HFFc6 (cell line): ENCODE measurements at places on chromosomes 4 and X. TPM values are rescaled to one million over a fixed set of nuclear protein-coding genes. Genes with fewer than 3 reads are reported as not detected.

DNA sequence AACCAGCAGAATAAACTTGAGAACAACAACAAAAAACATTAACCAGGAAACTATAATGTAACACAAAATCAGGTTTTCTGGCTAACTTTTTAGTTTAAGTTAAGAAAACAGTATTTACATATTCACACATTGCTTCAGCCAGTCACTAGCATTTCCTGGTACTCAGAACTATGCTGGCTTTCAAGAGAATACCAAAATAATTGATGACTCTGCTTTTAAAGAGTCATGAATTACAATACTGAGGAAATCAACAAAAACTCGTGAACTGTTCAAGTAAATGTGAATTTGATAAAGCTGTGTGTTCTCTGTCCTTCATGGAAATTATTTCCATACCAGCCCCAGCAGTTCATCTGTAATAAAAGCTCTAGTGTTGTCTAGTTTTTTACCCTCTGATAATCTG lies 27.4 kb downstream of the PRSS12 start:
- no peak for DNase-seq

DNA sequence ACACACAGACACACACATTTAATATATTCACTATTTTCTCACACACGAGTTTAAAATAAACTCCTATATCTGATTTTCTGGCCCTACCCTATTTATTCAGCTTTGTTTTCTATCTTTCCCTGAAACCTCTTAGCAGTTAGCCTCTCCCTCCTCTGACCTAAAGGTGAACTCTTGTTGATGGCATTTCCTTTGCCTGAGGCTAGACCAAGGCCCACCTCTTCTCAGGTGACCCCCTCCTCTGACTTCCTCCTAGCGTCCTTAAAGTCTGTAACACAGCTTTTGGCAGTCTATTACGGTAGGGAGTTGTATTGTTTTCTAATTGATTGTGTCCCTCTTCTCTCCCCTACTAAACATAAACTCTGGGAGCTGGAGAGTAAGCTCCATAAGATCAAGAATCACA lies 1.7 kb upstream of the SRPX2 start:
- DNase-seq, result no peak

- DNase-seq, result no peak
These were observed 222.2 kb downstream of the KCNIP4 start for GRCh38 chr4:21726255-21726815.

DNA sequence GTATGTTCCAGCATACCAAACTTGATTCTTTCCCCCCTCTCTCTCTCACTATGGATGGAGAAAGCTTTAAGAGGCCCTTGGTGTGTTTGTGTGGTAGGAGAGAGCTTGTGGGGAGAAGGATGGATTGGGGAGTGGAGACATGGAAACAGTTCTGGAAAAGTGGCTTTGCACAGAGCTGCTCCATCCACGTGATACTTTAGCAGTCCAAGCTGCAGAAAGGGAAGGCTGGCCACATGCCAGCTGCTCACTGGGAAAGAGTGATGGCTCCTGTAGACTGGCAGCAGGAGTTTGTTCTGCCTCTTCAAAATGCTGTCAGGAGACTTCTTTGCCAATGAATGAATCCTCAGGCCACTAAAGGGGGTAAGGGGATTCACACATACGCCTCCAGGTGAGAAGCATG lies 21.7 kb upstream of the SEC24B start:
- DNase-seq, result no peak

- DNase-seq, result no peak
These were observed 13.3 kb upstream of the SYTL4 start for GRCh38 chrX:100745205-100745604.

DNA sequence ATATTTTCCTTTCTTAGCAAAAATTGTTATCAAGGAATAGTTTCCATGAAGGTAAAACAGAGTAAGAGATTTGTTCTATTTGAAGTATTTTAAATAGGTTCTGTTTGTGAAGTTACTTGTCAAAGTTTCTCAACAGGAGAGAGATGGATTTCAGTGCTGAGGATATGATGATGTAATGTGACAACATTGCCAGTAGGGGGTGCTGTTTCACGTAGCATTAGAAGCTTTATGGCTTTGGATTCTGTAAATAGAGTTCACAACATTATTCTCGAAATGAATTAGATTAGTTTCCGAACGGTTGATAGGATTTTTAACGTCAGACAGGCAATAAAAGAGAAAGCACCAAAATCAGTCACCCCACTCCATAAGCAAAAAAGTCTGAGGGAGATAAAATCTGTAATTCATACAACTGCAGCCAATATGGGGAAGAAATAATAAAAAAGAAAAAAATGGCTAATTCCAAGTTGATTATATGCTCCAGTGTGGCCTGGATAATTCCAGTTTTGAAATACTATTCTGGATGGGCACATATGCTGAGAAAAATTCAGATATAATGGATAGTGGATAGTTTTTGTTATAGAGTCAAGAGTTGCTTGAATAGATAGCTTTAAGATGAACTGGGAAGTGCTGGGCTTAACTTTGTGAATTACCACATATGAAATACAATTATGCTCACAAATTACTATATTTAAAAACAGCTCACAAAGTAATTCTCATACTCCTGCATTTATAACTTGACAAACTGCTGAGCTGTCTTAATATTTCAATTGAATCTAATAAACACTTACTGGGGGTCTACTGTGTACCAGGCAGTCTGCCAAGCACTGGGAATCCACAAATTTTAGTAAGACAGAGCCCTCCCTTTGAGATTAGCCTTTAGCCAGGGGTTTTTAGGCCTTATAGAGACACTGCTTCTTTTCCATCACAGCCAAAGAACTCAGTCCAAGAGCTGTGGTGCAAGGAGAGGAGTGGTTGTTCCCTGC lies 109.1 kb downstream of the GPAT3 start:
- peak; percentile 38 for DNase-seq

DNA sequence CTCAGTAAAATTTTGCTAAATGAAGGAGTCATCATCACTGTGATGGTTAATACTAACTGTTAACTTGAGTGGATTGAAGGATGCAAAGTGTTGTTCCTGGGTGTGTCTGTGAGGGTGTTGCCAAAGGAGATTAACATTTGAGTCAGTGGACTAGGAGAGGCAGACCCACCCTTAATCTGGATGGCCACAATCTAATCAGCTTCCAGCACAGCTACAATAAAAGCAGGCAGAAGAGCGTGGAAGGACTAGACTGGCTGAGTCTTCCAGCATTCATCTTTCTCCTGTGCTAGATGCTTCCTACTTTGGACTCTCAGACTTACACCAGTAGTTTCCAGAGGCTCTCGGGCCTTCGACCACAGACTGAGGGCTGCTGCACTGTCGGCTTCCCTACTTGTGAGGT lies 21.3 kb upstream of the WDR44 start:
- DNase-seq, result no peak

DNA sequence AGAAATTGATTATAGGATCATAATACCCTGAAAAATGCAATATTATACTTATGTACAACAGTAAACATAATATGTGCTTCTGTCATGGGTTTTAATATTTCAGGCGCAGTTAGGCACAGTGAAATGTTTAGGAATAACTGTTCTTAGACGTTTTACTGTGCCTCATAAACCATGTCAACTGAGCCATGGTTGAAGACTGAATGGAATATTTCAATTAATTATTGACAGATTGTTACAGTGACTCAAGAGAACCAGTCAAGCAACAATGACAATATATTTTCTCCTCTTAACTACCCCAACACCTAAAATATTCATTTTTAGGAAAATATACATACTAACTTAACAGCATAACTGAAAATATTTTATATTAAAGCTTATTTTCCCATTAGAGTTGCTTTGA lies 852.7 kb upstream of the FRG1 start:
- no peak for DNase-seq

GRCh38 chrX:130108647-130109428 lies 1.5 kb downstream of the ELF4 start:
- peak; percentile 36 for DNase-seq

- no peak for DNase-seq
These were observed 759.2 kb downstream of the DMD start for GRCh38 chrX:32451954-32452695.

- peak; percentile 83 for DNase-seq
These were observed 118.2 kb upstream of the STX18 start for GRCh38 chr4:4659871-4660651.

GRCh38 chr4:186942758-186943377 lies 219.2 kb upstream of the FAT1 start:
- no peak for DNase-seq

DNA sequence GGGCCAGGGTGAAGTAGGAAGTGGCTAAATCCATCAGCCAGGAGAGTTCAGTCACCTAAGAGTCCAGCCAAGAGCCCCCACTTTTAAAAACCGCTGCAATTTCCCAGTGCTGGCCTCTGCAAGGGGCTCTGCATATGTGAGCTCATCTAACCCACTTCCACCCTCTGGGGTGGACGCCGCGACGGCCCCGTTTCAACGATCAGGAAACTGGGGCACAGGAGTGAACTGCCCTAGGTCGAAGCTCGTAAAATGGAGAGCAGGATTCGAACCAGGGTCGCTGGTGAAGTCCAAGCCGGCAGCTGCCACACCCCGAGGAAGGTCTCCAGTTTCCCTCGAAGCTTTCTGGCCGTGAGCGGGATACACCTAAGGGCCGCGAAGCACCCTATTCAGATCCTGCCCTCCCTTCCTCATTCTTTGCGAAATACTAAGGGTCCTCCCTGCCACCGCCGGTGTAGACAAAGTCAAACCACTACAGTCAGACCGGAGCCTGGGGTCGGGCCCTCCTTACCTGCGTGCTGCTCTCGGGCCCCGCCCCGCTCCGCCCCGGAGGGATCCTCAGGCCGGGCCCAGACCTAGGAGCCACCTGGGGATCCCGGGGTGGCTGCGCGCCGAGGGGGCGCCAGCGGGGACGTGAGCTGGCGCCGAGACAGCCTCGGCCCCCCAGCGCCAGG lies 446 bp downstream of the EVC2 start:
- DNase-seq, result no peak

DNA sequence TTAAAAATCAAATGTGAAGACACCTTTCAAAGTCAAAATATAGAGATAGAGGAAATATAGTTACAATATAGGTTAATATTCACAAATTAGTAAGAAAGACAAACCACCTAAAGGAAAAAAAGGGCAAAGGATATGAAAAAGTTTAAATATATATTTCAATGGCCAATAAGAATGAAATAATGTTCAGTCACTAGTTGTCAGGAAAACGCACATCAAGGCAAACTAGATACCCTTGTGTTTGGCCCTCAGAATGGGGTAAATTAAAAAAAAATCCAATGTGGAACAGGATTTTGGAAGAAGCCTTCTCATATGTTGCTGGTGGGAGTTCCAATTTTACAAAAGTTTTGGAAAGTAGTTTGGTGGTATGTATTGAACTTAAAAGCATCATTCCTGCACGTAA lies 2.4 kb downstream of the ZNF41 start:
- DNase-seq, result no peak

GRCh38 chr4:53060278-53060677 lies 198.2 kb downstream of the RASL11B start:
- DNase-seq, result no peak

- DNase-seq, result peak; percentile 33
These were observed 170.6 kb upstream of the S100G start for GRCh38 chrX:16479206-16479869.

GRCh38 chr4:87144356-87144755 lies 76.1 kb downstream of the KLHL8 start:
- DNase-seq, result no peak

Gene ZNF81
- total RNA-seq, result 5.4 to 8.0 TPM (median 6.2 TPM) in 3 replicates

Gene TMPRSS11D
- total RNA-seq, result not detected in 3 replicates

Gene DDX53
- total RNA-seq, result not detected in 3 replicates

Gene TCEAL6
- total RNA-seq, result not detected in 3 replicates

Gene FAM184B
- 0.05 TPM in 1 of 3 replicates, not detected in the others for total RNA-seq

Gene GAGE12E
- not detected in 3 replicates for total RNA-seq

Gene IL3RA
- not detected in 3 replicates for total RNA-seq

Gene ADH1B
- total RNA-seq, result not detected in 3 replicates

Gene TAB3
- 9.6 to 10.7 TPM (median 10.1 TPM) in 3 replicates for total RNA-seq

Gene ANKRD50
- 17.0 to 23.2 TPM (median 18.7 TPM) in 3 replicates for total RNA-seq
